H7 (cell line): ENCODE measurements at places on chromosomes 3 and 15.

GRCh38 chr3:175612487-175613196 lies 753.5 kb downstream of the NAALADL2 start:
- DNase-seq = no peak

DNA sequence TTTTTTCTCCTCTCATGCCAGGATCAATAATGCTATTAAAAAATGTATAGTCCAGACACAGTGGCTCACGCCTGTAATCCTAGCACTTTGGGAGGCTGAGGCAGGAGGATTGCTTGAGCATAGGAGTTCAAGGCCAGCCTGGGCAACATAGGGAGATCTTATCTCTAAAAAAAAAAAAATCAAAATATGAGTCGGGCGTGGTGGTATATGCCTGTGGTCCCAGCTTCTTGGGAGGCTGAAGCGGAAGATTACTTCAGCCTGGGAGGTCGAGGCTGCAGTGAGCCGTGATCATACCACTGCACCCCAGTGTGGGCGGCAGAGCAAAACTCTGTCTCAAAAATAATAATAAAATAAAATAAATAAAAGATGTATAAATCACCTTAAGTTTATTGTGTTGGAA lies 75.4 kb downstream of the WWTR1 start:
- DNase-seq = no peak

DNA sequence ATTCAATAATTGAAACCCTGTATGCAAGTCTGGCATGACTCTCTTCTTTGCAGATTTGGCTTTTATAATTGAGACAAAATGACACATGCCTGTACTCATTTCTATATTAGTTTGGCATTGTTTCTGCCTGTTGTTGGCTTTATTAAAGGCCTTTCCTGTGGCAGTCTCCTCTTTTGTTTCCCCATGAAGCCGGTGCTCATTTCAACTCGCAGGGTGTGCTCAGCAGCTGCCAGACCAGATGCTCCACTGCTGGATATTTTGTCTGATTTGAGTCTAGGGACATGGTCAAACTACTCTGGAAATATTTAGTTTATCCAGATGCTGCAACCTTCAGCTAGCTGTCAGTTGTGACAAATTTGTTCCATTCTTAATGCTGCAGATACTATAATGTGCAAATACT lies 445.3 kb downstream of the NAALADL2 start:
- DNase-seq = no peak

GRCh38 chr15:31223478-31224350 lies 102.9 kb upstream of the KLF13 start:
- peak; percentile 53 for DNase-seq

DNA sequence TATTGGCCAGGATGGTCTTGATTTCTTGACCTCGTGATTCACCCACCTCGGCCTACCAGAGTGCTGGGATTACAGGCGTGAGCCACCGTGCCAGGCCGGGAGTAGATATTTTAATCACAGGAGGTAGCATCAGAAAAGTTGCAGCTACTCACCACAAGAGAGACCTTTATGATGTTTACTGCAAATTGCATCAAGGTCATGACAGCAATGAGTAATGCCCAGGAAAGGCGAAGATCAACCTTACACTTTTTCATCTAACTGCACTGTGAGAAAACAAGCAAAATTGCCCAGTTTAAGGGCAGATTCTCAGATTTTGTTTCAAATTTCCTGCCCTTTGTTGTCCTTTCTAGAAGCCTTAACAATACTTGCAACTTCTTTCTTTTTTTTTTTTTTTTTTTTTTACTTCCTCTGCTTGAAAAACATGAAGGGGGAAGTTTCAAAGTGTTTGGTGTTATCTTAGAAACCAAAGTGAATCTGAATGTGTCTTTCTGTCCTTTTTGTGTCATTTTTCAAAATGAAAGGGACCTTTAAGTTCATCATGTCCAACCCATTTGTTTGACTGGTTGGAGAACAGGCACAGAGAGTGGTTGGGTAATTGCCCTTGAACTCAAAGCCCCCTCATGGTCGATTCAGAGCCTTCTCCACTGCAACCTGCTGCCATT lies 25.0 kb downstream of the TGFBR2 start:
- no peak for DNase-seq

DNA sequence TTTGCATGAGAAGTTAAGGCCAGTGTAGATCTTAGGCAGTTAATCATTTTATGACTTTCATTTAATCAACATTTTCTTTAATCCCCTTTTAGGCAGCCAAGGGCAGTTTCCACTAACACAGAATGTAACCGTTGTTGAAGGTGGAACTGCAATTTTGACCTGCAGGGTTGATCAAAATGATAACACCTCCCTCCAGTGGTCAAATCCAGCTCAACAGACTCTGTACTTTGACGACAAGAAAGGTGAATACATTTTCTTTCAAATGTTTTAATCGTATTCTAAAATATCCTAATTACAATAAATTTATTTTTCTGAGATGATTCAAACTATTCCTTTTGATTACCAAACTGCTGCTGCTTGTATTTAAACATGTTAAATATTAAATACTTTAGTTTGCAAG lies 843.2 kb downstream of the CADM2 start:
- peak; percentile 2 for DNase-seq

- no peak for DNase-seq
Measured at GRCh38 chr3:27500035-27500434, 15.9 kb upstream of the SLC4A7 start.

DNA sequence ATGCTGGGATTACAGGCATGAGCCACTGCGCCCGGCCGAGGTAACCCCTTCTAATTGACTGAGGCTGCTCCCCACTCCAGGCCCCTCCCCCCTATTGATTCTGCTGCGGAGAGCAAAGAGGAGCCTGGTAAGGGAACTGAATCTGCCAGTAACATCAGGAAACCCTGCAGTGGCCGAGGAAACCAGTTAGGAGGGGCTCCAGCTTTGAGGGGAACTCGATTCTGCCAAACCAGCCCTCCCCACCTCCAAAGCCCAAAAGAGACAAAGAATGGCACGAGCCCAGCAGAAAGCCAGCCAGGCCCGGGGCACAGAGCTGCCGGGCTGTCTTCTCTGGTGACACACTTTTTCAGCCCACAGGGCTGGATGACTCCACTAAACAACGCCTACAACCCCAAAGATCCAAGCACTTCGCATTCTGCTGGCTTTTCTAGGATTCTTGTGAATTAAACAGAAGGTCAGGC lies 15.0 kb upstream of the ACAD9 start:
- DNase-seq = no peak

DNA sequence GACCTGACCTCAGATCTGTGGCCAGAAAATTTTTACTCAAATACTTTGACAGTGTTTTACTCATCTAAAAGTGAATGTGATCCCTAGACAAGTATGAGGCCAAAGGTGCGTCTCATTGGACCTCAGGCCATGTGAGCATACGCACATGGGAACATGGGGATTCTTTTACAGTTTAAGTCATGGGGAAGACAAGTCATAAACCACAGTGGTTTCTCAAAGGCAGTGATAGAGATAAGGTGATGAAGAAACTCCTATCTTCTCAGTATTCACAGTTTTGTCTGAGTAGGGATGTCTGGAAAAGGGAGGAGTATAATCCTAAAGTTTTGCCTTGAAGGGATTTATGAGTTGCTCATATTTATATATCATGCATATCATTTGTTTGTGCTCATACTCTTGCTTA lies 173.8 kb downstream of the FNDC3B start:
- no peak for DNase-seq

GRCh38 chr3:122628567-122628966 lies 51.1 kb downstream of the PARP15 start:
- DNase-seq = no peak
